ENCODE measurements at places on chromosomes 2 and 18. TPM values are rescaled to one million over a fixed set of nuclear protein-coding genes. Genes with fewer than 3 reads are reported as not detected.

GRCh38 chr2:227456772-227457171, 15.2 kb upstream of the AGFG1 start:
- DNase-seq: no peak
- H3K36me3 ChIP-seq: no peaks in the 10 kb centered on the region
- no peaks in the 10 kb centered on the region for H3K4me1 ChIP-seq
- no peak overlapping the region for H3K27ac ChIP-seq
- no peaks in the 10 kb centered on the region for H3K27me3 ChIP-seq

DNA sequence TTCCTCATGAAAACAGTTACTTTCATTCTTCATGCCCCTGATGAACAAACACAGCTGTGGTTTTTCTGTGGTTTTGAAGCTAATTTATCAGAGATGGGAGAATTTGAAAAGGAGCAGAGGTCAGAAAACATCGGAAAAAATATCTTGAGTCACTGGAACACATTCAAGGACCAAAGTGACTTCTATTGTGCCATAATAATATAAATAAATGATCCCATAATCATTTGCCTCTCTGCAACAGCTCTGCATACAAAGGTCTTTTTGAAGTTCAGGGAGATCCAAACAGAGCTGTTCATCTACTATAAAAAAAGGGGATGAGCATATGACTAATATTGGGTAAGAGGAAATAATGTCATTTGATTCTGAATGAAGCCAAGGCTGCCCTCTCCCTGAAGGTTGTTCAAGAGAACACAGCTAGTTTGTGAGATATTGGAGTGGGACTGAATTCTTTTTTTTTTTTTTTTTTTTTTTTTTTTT, 201.3 kb upstream of the GALNT5 start:
- no peaks in the 10 kb centered on the region for H3K4me1 ChIP-seq
- no peaks in the 10 kb centered on the region for H3K27me3 ChIP-seq
- DNase-seq: no peak
- no peak overlapping the region for H3K4me3 ChIP-seq
- no peaks in the 10 kb centered on the region for H3K36me3 ChIP-seq

DNA sequence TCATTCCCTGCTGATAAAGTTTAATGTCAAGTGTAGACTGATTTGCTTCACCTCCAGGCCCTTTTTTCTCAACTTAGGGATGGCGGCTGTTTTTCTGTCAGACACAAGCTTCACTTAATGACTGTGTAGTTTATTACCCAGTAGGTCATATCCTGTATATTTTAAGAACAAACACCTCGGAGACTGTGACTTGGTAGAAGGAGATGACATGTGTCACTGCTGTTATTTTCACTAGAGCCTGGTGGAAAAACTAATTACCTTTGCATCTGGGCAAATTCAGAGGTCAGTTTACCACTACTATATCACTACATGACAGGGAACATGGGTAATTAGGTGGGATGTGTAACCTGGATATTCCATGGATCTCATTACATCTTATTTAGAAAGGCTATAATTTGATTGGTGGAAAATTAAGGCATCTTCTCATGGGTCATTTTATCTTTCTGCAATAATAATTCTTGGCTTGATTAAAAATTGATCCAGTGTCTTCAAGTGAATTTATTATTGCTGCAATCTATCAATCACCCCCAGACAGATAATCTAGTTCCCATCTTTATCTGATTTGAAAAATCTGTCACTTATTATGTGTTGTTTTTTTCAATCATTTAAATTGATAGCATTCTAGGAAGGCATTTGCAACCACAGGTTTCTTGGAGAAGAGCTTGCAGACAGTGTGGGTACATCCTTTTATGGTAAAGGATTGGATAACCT, 353.8 kb upstream of the SPRED2 start:
- H3K4me3 ChIP-seq: no peak overlapping the region
- no peak overlapping the region for H3K27ac ChIP-seq
- no peaks in the 10 kb centered on the region for H3K27me3 ChIP-seq
- H3K4me1 ChIP-seq: no peaks in the 10 kb centered on the region
- no peak for DNase-seq

Gene RUFY4
- total RNA-seq: not detected

Measured in esophagus squamous epithelium (tissue), 5 donors.